Glutamatergic neuron (in vitro differentiated cells): ENCODE measurements at places on chromosomes 16 and 17. TPM values are rescaled to one million over a fixed set of nuclear protein-coding genes. Genes with fewer than 3 reads are reported as not detected.

Gene DNAAF8
- total RNA-seq, result 0.59 TPM

Gene KRT27
- not detected for total RNA-seq

Gene AIPL1
- total RNA-seq, result 0.76 TPM

Gene ZG16
- not detected for total RNA-seq

Gene CISD3
- 3.2 TPM for total RNA-seq

Gene DNAI2
- total RNA-seq, result not detected

Gene RNF222
- total RNA-seq, result not detected

Gene OGFOD3
- total RNA-seq, result 23.0 TPM

Gene ALOX12B
- not detected for total RNA-seq

Gene C16orf90
- total RNA-seq, result not detected

Gene CCL5
- total RNA-seq, result not detected

Gene TLCD1
- total RNA-seq, result 8.2 TPM

Gene RRN3
- total RNA-seq, result 50.0 TPM

Gene KRT39
- total RNA-seq, result not detected

Gene EVPLL
- total RNA-seq, result not detected

Gene BAIAP3
- total RNA-seq, result 26.7 TPM

Gene NOS2
- total RNA-seq, result 0.25 TPM

Gene TMC5
- total RNA-seq, result not detected

Gene TNFSF12
- total RNA-seq, result 0.83 TPM
